BJ (cell line): ENCODE measurements at places on chromosomes 7 and 10. TPM values are rescaled to one million over a fixed set of nuclear protein-coding genes. Genes with fewer than 3 reads are reported as not detected.

DNA sequence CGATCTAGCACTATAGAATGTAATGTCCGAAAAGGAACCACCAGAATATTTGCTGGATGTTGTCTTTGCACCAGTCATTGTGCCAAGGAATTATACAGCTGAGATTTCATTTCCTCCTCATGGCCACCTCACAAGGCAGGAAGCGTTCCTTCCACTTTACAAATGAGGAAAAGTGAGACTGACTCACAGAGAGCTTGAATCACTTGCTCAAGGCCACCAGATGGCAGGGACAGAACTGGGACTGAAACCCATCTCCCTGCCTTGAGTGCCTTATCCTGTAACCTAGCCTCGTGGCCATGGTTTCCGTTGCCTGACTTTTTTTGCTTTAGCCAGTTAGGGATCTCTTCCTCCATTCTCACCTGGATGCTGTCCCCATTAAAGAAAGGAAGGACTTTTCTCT lies 44.7 kb upstream of the PDZD8 start:
- no peak for DNase-seq

GRCh38 chr7:120052884-120053382 lies 220.0 kb upstream of the KCND2 start:
- peak; percentile 41 for DNase-seq

The MMP21 gene
- not detected in 2 replicates for polyA plus RNA-seq

DNA sequence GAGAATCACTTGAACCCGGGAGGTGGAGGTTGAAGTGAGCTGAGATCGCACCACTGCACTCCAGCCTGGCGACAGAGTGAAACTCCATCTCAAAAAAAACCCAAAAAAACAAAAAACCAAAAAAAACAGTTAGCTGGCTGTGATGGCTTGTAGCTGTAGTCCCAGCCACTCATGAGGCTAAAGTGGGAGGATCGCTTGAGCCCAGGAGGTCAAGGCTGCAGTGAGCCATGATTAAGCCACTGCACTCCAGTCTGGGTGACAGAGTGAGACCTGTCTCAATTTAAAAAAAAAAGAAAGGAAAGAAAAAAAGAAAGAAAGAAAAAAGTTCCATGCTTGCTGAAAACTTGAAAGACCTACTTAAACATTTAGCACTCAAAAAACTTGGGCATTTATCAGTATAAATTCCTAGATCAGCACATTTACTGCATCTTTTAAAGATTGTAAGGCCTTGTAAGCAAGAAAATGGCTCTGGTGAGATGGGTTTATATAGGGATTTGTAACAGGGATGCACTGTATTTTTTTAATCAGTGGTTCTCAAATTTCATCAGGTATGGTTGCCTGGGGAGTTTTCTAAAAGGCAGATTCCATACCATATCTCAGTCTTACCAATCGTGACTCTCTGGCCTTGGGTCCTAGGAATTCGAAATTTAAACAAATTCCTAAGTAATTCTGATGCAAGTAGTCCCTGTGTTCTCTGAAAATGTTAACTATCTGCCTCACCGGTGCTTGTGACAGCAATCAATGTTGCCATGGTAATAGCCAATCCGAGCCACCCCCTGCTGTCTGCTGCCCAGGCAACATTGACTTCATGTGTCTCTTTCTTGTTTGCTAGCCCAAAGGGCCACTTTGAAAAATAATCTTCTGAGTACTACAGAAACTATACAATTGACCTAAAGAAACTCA lies 11.5 kb upstream of the NT5C2 start:
- no peak for DNase-seq

GRCh38 chr10:109587366-109587765 lies 335.9 kb downstream of the XPNPEP1 start:
- DNase-seq = no peak

DNA sequence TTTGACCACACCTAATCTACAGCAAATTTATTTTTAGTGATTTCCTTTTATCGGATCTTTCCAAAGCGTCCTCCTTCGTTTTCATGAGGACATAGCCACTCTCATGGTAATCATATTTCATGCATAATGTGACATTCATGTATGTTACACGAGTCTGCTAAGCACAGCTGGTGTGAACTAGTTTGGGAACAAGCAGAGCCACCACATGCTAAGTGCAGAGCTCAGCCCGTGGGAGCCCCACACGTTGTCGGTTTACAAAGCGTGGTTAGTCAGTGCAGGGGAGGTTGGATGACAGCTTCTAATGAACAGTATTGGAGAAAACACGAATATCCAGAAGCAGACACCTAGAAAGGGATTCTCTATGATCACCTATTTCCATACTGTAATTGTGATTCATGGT lies 78.4 kb upstream of the GJD4 start:
- no peak for DNase-seq

- no peak for DNase-seq
Observed at GRCh38 chr7:89495704-89496103, 658.6 kb upstream of the STEAP1 start.

The AKR1C8 gene
- polyA plus RNA-seq = not detected in 2 replicates

- no peak for DNase-seq
Observed at GRCh38 chr7:124460555-124460954, 305.0 kb downstream of the GPR37 start.

The PAPSS2 gene
- polyA plus RNA-seq = 133 and 136 TPM in 2 replicates

The PNLIP gene
- not detected in 2 replicates for polyA plus RNA-seq

DNA sequence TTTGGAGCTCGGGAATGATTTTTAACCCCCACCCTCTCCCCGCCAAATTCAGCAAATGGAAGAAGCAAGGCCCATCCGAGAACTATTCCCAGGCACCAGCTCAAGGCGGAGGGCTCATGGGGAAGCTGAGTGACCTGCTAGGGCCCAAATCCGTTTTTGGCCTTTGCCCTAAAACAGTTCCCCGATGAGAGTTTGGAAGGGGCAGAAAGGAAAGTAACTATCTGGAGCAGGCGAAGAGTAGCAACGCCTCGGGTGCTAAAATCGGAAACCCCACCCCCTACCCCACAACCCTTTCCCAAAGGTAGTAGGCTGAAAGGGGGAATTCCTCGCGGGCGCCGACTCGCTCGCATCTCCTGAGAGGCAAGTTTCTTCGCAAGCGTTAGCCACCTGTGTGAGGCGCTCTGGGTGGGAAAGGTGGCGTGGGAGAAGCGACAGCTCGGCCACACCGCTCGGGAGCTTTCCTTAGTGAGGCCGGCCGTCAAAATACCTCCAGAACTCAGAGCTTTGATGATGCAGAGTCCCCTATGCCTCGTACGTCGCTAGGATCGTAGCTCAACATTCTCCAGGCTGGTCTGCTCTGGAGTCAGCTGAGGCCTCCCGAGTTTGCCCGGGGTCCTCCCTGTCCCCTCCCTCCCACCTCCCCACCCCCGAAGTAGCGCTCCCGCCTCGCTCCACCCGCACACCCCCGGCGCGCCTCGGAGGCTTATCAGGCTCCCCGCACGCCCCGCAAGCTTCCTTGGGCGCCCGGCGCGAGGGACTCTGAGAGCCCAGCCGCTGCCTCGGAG lies 642 bp upstream of the PRKG1 start:
- no peak for DNase-seq

GRCh38 chr7:128874140-128875031 lies 11.7 kb downstream of the ATP6V1F start:
- no peak for DNase-seq

The TOMM7 gene
- polyA plus RNA-seq = 346 and 1,232 TPM in 2 replicates

GRCh38 chr7:142240546-142240945 lies 17.3 kb downstream of the PRSS58 start:
- DNase-seq = no peak

The CTAGE8 gene
- 0.21 and 0.54 TPM in 2 replicates for polyA plus RNA-seq

GRCh38 chr7:44738876-44739665 lies 9.6 kb upstream of the ZMIZ2 start:
- DNase-seq = no peak

The CALCR gene
- polyA plus RNA-seq = not detected in 2 replicates

GRCh38 chr7:141685285-141686023 lies 16.5 kb downstream of the DENND11 start:
- no peak for DNase-seq

DNA sequence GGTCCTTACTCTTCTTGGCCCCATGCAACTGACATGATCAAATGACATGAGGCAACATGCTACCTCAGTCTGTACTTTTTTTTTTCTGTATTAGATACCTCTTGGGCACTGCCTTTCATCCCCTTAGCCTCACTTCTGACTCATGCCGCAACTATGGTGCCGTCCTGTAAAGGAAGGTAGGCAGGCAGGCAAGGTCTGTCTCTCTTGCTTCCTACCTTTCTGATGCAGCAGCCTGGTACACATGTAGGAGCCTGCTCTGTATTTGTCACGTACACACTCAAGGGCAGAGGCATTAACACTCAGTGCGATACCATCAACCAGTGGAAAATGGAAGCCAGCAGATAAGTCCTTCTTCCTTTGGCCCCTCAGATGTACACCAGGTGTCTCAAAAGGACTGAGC lies 146.7 kb downstream of the ATE1 start:
- DNase-seq = no peak

- DNase-seq = no peak
Observed at GRCh38 chr7:88789480-88790064, 6.0 kb downstream of the TEX47 start.

The PROSER2 gene
- 1.2 TPM in 2 replicates for polyA plus RNA-seq

The NANOS1 gene
- polyA plus RNA-seq = 0.29 and 0.39 TPM in 2 replicates

GRCh38 chr10:43749940-43750552 lies 101.4 kb upstream of the ZNF32 start:
- DNase-seq = no peak

The HYAL4 gene
- not detected in 2 replicates for polyA plus RNA-seq

The SLC37A3 gene
- polyA plus RNA-seq = 35.2 and 40.2 TPM in 2 replicates

The MRC1 gene
- polyA plus RNA-seq = not detected in 2 replicates

DNA sequence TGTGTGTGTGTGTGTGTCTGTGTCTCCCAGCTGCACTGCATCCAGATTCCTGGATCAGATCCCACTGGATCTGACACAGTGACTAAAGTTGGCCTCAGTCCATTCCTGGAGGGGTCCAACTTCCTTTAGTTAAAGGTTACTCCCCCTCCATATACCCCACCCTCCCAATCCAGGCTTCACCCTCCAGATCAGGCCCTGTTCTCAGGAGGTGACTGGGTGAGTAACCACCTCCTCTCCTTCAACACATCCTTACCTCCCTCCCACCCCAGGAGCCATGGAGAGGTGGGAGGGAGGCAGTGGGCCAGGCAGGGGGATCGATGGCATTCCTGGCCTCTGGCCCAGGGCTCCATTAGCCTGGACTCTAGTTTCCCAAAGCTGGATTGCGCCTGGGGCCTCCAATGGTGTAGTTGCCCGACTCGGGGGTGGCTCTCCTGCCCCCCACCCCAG lies 11.3 kb downstream of the KCNIP2 start:
- DNase-seq = no peak

DNA sequence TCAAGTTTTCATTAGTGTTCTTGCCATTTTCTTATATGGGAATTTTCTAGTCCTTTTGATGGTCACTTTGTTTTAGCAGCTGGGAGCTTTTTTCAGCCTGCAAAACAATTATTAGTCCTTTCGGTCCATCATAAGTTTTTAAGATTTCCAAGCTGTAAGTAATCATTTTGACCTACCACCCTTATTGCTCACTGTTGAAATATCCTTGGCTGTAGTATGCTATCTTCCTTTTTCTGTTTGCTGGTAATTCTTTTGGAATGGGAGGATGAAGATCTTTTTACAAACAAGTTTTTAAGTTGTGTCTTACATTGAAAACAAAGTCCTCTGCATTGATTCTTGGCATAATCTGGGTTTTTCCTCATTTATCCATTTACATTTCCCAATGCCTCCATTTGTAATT lies 24.0 kb downstream of the BZW2 start:
- no peak for DNase-seq

The DIP2C gene
- polyA plus RNA-seq = 6.7 and 9.3 TPM in 2 replicates

The SPDYE1 gene
- not detected in 2 replicates for polyA plus RNA-seq

- no peak for DNase-seq
Observed at GRCh38 chr7:74344132-74344496, 54.9 kb downstream of the CLIP2 start.

The MKI67 gene
- 11.8 and 12.5 TPM in 2 replicates for polyA plus RNA-seq

DNA sequence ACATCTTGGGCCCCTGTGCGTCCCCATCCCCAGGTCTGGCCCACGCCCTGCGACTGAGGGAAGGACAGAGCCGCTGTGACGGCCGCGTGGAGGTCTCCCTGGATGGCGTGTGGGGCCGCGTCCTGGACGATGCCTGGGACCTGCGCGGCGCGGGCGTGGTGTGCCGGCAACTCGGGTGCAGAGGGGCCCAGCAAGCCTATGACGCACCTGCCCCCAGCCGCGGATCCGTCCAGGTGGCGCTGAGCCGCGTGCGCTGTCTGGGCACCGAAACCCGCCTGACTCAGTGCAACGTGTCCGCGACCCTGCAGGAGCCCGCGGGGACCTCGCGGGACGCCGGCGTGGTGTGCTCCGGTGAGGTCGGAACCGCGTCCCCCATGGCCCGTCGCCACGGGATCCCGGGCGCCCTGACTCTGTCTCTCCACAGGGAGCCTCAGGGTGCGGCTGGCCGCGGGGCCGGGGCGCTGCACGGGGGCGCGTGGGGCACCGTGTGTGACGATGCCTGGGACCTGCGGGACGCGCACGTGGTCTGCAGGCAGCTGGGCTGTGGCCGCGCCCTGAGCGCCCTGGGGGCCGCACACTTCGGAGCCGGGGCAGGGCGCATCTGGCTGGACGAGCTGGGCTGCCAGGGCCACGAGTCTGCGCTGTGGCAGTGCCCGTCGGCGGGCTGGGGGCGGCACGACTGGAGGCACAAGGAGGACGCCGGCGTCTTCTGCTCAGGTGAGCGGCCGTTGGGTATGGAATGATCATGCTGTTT lies 5.9 kb downstream of the SCART1 start:
- no peak for DNase-seq

GRCh38 chr7:110921595-110922151 lies 169.3 kb upstream of the LRRN3 start:
- DNase-seq = no peak

- no peak for DNase-seq
Observed at GRCh38 chr10:118307220-118307619, 34.9 kb downstream of the FAM204A start.

The CYP3A4 gene
- polyA plus RNA-seq = not detected in 2 replicates

The RAMP3 gene
- not detected in 2 replicates for polyA plus RNA-seq

The CACNA2D1 gene
- polyA plus RNA-seq = 6.0 and 11.0 TPM in 2 replicates
